ENCODE measurements at places on chromosomes 11 and 22. TPM values are rescaled to one million over a fixed set of nuclear protein-coding genes. Genes with fewer than 3 reads are reported as not detected.

GALNT18 gene
- total RNA-seq, result 0.44 TPM

TBX1 gene
- total RNA-seq, result 4.7 TPM

GLB1L2 gene
- 21.7 TPM for total RNA-seq

KRTAP5-7 gene
- total RNA-seq, result not detected
